ENCODE measurements at places on chromosomes 12 and 14.

GRCh38 chr14:105019861-105020814 lies 745 bp downstream of the CDCA4 start:
- DNase-seq: no peak

DNA sequence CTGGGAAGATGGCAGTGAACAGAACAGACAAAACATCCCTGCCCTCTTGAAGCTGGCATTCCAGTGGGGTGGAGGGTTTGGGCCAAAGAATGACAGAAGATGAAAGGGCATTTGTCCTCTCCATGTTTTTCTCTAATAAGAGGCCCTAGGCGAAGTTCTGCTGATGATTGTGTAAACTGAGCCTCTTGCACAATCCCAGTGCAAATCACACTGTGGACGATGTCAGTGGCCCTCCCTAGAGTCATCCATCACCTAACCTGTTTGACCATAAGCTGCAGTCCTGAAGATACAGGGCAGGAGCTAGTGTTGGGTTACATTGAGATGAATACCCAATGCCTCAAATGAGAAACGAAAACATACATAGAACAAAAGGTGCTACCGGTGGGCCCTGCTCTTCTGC lies 622.4 kb upstream of the TBX3 start:
- no peak for DNase-seq

- no peak for DNase-seq
Measured at GRCh38 chr12:57165741-57166140, 18.3 kb upstream of the LRP1-AS start.

- no peak for DNase-seq
Measured at GRCh38 chr14:89331398-89331797, 85.6 kb downstream of the FOXN3 start.

GRCh38 chr12:104719700-104720338 lies 238.3 kb downstream of the SLC41A2 start:
- no peak for DNase-seq

DNA sequence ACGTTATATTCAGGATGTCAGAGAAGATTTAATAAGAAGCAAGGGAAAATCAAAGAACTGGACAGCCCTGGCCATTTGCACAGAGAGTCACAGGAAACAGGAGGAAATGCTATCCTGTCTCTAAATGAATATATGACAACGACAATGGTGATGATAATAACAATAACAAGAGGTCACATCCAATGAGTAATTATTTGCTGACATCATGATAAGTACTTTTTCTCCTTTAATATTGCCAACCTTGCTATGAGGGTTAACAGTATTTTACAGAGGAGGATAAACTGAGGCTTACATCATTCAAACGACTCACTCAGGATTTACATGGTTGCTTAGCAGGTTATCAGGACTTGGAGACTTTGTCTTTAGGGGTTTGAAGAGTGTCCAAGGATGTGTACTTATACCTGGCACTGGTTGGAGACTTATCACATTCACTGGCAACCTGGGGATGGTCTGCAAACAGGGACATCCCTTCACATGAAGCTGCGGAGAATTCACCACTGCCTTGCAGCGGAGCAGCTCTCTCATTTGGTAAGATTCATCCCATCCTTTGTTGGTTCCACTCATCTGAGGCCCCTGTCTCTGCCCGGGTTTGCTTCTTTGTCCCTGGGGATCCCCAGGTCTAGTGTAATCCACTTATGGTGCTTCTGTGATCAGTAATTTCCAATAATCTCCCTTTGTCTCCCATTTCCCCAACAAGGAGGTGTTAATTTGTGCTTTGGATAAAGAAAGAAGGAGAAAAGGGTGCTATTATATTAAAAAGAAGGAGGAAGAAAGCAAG lies 637.8 kb downstream of the BCL11B start:
- no peak for DNase-seq

DNA sequence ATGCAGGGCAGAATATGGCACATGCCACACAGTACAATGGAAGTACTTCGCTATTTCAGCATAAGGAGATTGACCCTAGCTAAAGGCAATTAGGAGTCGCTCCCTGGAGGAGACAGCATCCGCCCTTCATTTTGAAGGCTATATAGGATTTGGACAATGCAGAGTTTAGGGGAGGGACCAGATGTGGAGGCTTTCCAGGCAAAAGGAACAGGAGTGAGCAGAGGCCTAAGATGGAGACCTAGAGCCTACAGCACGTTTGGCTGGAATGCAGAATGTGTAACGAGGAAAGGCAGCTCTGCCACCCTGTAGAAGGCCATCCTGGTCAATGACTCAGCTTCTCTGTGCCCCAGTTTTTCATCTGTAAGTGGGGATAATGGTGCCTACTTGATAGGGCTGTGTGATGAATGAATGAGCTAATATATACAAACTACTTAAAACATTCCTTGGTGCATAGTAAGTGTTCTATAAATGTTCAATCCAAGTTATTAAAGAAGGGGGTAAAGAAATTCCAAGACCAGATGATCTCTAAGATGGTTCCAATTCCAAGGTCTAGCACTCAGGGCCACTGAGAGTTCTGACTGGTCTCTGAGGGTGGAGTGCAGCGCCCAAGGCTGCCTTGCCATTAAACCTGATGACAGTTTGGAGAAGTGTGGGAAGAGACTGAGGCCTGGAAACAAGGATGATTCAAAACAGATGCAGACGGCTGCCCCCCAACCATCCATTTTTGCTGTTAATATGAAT lies 54.3 kb upstream of the FRMD6 start:
- no peak for DNase-seq

GRCh38 chr12:1806301-1807086 lies 13.9 kb upstream of the LRTM2 start:
- DNase-seq: no peak

DNA sequence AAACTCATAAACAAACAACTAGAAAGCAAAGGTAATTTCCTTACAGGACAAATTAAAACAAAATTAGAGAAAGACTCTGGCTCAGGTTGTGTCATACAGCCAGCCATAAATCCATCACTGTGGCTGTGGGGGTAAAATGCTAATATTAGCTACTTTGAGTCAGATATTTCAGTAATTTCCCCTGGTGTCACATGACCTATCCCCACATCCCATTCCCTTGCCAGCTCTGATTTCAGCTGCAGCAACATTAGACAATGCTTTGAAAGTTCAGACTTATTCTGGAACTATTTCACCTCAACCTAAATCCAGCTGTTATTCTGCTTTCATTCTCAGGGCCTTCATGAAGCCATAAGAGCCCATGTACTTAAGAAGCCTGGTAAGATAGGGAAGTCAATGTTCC lies 55.3 kb downstream of the RPL10L start:
- DNase-seq: no peak

DNA sequence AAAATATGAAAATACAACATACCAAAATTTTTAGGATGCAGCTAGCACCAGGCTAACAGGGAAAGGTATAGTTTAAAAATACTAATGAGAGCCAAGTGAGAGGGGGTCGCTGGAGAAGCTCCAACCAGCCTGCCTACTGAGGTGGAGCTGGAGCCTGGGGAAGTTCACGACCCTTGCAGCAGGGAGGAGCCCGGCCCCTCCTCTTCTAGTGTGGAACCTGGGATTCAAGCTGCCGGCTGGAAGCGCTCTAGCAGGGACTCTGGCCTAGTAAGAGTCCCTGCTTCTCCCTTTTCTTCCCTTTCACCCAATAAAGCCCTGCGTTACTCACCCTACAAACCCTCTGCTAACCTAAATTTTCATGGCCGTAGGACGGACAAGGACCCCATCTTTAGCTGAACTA lies 5.0 kb upstream of the KCNK13 start:
- no peak for DNase-seq

- no peak for DNase-seq
Measured at GRCh38 chr14:68677476-68677875, 115.4 kb downstream of the ZFP36L1 start.

DNA sequence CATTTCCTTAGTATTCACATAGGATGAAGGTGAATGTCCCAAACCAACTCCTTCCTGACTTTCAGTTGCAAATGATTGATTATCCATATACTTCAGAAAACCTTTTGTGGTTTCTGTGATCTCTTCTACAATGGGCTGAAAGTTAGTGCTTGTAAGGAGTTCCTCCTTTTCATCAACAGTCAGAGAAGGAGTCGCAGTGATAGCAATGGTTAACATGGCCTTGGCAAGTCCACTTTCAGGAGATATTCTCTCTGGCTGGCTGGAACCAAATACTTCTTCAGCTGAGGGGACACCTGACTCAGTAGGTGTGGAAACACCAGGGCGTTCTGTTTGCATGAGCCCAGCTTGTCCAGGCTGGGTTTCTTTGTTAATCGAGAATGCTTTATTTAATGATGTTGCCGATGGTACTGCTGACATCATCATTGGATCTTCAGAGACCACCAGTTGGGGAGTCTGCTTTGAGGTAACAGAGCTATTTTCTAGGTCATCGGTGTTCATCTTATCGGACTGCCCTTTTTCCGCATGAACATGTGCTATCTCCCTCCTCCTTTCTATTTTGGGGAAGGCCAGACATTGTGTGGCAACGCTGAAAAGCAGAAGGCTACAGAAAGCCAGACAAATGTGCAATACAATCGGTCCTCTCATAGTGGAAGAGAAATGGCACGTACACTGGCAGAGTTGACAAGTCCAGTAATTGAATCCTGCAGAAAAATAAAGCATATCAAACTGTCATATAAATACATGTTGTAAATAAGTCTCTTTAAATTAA lies 13.1 kb downstream of the ARMH4 start:
- no peak for DNase-seq

GRCh38 chr14:79091381-79091963 lies 921.3 kb downstream of the NRXN3 start:
- no peak for DNase-seq

DNA sequence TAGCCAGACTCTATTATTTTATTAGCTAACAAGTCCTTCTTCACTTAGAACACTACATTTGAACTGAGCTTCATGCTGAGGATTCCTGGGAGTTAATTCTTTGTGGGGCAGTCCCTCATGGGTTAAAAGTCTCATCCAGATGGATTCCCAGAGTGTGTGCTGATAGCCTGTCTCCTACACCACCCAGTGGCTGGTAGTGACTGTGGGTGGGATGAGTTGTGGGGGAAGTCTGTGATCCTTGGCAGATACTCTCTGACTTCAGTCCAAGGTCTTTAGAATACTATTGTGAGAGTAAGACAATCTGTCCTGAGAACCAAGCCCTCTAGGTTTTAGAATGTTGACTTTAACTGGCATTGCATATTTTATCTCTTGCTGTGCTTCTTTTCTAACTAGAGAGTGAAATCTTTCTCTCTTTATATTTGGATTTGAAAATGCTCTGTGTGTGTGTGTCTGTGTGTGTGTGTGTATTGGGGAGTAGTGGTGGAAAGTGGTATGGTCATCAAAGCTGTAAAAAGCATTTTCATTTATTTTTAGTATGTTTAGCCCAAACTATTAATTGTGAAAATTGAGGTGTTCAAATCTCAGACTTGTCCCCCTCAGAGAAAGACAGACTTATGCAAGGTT lies 37.3 kb downstream of the AKAP6 start:
- DNase-seq: no peak

- DNase-seq: no peak
Measured at GRCh38 chr14:85634205-85634604, 104.3 kb downstream of the FLRT2 start.

DNA sequence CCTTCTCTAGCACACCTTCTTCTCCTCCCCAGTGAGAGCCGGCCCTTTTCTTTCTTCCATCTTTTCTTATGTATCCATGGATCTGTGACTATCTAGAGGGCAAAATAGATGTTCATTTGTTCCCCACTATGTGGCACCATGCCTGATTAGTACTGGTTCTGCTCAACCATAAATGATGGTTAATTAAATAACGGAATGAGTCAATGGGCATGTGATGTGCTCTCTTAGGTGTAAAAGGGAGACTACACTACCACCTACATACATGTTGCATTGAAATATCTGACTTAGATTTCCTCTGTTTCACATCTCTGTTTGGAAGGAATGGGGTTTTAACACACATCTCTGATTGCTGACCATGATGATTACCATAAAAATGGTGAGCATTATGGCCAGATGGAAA lies 116.5 kb downstream of the BTG1 start:
- DNase-seq: no peak

DNA sequence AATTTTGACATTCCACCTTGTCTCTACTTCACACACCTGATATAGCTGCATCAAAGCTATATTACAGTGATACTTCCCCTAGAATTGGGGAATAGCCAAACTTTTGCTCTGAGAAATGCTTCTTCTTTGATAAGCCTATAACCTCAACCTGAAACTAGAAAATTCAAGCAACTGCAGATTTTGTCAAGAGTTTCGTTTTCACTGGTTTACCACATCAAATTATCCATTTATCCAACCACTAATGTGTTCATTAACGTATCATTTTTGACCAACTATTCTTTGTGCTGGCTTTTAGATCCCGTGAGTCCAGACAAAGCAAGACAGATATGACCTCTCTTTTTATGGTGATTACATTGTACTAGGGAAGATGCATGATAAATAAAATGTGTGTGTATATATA lies 13.5 kb upstream of the TAS2R46 start:
- DNase-seq: no peak

DNA sequence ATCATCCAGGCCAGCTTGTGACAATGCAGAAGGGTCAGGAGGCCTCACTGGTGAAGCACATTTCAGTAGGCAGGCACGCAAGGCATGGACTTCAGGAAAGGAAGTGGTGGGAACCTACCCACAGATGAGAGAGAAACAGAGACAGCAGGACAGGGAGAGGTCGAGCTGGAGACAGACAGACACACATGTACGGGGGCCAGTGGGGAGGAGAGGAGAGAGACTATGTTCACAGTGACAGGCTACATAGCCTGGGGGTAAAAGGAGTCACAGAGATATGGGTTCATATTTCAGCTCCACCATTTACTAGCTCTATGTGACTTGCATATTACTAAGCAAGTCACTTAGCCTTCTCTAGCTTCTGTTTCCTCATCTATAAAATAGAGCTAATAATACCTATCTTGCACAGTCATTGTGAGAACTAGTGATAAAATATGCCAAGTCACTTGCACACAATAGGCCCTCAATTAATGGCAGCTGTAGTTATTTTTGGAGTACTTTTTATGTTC lies 91.1 kb upstream of the FUT8 start:
- no peak for DNase-seq

DNA sequence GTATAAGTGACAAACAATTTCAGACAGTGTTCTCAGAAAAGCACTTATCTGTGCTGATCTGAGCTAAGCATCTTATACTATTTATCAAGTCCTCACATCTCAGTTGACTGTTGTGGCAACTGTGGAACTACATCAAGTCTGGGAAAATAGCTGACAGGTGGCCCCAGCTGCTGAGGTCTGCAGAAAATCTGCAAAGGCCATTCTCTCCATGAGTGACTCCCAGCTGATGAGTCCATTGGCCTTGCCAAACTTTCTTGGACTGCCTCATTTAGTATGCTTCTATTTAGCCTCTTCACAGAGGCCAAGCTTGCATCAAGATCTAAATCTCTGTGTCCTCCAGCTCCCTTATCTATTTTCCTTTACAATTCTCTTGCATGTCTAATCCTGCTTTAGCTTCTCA lies 174.5 kb upstream of the RBM19 start:
- DNase-seq: no peak
